CD4-positive, alpha-beta T cell treated with Interleukin-12 subunit alpha and Interleukin-12 subunit beta, for 1 hour (primary cell): ENCODE measurements at places on chromosomes 2 and 18.

- DNase-seq, result no peak
Measured at GRCh38 chr2:8260213-8260612, 421.6 kb upstream of the ID2 start.

GRCh38 chr2:189168856-189169499 is 10.6 kb downstream of the COL5A2 start:
- no peak for DNase-seq

DNA sequence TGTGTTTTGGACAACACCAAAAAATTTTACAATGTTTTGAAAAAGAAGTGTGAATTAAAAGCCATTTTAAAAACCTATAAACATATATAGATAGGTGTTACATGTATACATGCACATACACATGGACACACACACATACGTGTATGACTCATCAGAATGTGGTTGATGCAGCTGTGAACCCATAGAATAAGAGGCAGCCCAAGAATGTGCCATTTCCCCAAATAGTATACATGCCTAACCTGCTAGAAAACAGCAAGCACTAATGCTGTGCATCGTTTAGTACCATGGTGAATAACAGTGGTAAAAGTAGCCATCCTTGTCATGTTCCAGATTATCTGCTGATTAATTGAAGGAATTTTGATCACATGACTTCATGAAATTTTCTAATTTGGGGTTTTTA is 149.0 kb downstream of the DSEL start:
- no peak for DNase-seq

DNA sequence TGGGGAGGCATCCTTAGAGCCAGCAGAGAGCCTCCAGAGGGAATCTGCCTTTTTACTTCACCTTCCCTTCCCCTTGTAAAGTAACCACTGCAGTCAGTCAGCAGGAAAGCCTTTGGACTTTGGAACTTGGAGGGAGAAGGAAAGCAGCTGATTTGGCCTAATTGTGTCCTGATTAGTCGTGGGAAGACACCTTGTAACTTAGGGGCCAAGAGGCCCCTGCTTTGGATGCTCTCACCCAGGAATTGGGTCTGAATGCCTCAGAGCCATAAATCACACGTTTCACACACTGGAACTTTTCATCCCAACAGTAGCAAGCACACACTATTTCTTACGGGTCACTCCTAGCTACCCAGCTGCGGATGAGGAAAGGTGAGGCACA is 81.0 kb upstream of the PPM1B start:
- no peak for DNase-seq

DNA sequence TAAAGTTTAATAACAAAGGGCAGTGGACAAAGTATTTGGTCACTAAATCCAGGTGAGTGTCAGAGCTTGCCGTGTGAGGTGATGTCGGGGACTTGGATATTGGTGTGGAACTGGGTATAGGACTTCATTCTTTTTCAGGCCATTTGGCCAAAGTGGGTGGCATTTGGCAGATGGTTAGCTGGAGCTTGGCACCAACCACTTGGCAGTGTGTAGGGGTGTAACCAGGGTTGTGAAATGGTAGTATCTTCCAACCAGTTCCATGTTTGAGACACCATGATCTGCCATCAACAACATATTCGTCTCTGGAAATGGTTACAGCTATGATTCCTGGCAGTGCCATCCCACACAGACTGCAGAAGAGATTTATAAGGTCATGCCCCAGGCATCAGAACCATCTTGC is 113.9 kb downstream of the CCDC85A start:
- DNase-seq, result no peak

- no peak for DNase-seq
Measured at GRCh38 chr2:102737431-102737830, 24.4 kb upstream of the TMEM182 start.

GRCh38 chr2:199216253-199216652 is 241.5 kb downstream of the SATB2 start:
- DNase-seq, result no peak

- no peak for DNase-seq
Measured at GRCh38 chr2:210667711-210668110, 111.3 kb downstream of the CPS1 start.

GRCh38 chr2:72754628-72755320 is 71.1 kb downstream of the EXOC6B start:
- DNase-seq, result no peak

DNA sequence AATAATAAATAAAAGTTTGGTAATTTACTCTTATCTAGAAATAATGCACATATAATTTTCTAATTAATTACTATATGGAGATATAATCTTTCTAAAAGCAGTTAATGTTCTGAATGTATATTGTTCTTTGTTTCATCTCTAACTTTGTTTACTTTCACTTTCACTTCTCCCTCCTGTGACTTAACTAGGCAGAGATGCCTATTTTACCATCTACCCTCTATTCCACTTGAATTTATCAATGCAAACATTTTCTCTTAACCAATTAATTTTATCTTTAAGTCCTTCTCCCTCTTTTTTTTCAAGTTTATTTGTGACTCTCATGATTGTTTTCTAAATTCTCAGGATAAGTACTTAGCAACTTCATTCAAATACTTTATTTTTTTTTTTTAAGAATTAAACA is 55.1 kb upstream of the IL1RL1 start:
- DNase-seq, result no peak

DNA sequence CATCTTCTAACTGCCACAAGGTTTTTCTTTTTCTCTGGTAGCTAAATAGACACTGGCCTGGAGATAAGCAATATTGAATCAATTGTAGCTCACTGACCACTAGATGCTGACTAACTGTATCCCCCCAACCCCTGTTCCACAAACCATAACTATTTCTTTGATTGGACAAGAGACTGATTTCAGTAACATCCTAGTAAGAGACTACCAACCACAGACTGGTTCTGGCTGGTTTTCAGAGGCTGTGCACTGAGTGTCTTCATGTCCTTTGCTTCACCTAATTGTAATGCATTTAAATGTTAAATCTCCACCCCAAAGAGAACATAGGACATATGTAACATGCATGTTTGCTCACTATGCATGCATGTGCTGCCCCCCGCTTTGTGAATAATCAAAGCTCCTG is 3.2 kb upstream of the AAK1 start:
- DNase-seq, result no peak

- no peak for DNase-seq
Measured at GRCh38 chr2:99420031-99420430, 69.8 kb downstream of the REV1 start.

DNA sequence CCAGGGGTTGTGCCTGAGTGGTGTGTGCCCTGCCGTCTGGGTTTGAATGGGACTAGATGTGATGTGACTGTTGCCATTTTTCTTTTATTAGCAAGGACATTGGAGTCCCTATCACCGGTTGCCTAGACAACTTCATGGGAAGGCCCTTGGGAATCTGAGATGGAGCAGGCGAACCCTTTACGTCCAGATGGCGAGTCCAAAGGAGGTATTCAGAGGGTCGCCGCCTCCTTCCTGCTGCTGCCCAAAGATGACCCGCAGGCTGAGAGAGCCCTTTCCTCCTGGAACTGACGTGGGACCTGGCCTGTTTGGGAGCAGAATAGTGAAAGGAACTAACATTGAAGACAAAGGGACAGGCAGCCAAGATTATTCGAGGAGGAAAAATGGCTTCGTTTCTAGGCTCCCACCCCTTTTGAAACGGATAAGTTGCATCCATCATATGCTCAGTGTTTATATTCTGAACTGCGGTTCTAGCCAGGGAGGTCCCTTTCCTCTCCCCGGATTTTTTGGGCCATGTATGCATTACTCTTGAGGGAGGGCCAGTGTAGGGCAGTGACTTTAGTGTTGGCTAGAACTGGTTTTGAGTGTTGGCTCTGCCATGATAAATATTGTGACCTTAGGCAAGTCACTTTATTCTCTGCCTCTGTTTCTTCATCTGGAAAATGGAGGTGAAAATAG is 673 bp downstream of the CENPO start:
- no peak for DNase-seq

GRCh38 chr2:20448246-20448976 is 1.5 kb downstream of the RHOB start:
- no peak for DNase-seq

- no peak for DNase-seq
Measured at GRCh38 chr18:59459369-59460071, 100.5 kb upstream of the LMAN1 start.

DNA sequence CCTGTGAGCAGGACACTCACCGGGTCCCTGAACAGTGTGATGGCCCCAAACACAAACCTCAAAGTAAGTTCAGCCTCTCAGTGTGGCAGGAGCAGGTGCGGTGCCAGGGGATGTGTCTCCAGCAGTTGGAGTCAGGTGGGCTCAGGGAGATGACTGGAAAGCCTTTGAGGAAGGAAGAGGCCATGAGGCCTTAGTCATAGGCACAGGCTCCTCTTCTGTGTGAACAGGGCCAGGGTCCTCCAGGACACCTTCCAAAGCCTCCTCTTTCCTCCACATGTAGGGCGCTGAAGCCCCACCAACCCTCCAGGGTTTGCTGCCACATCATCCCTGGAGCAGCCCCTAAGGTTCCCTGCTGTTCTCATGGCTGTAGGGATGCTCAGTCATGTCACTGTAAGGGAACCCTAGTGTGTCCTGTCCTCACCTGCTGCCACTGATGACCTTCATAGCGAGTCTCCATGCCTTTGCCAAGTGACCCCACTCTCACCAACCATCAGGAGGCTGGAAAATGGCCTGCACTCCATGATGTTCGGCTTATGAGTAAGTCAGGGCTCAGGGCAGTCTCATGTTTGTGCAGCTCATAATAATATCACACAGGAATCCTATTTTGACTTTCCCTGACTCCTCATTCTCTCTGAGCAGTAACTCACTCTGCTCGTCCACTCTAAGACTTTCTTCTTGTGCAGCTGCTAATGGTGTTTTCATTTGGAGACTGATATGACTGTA is 1152.9 kb downstream of the RPIA start:
- no peak for DNase-seq

DNA sequence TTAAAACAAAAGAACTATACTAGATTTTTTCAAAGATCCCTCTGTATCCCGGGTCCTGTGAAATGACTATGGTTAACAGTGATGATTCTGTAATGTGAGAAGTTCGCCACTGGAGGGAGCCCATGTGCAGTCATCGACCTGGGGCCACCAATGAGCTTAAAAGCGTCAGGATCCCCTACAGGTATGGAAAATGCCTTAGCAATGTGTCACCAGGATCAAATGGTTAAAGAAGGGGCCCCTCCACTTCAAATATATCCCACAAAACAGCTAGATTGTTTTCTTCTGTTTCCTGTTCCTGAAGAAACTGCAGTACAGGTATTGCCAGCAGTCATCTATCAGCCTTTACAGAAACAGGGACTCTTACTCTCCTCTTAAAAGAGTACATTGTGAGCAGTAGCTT is 15.3 kb downstream of the CHRNA1 start:
- DNase-seq, result peak; percentile 76

GRCh38 chr2:120481446-120482194 is 135.7 kb downstream of the INHBB start:
- DNase-seq, result no peak

DNA sequence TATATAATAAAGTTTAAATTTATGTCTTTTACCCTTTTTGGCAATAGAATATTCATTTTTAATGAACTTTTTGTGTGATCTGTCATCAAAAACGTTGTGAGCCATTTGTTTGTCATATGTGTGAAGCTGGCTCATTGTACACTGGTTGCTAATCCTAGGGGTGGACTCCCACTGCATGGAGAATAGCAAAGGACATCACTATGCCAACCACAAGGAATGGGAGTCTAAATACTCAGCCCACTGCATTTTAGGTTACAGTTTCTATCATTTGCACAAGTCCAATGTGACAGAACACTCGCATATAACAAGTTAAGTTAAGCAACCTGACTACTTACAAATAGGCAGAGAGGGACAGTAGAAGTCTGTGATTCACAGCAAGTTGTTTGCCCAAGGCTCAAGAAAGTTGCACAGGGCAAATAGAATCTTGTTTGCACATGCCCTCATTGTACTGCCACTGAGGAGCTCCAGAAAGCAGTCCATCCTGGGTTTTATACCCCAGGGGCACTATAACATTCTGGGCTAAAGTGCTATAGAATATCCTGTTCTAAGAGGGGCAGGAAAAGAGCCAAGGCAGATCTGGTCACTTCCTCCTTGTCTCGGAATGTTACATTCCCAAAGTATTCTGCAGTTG is 545.9 kb upstream of the GCFC2 start:
- no peak for DNase-seq

- no peak for DNase-seq
Measured at GRCh38 chr18:23857164-23857552, 157.4 kb upstream of the TTC39C start.

DNA sequence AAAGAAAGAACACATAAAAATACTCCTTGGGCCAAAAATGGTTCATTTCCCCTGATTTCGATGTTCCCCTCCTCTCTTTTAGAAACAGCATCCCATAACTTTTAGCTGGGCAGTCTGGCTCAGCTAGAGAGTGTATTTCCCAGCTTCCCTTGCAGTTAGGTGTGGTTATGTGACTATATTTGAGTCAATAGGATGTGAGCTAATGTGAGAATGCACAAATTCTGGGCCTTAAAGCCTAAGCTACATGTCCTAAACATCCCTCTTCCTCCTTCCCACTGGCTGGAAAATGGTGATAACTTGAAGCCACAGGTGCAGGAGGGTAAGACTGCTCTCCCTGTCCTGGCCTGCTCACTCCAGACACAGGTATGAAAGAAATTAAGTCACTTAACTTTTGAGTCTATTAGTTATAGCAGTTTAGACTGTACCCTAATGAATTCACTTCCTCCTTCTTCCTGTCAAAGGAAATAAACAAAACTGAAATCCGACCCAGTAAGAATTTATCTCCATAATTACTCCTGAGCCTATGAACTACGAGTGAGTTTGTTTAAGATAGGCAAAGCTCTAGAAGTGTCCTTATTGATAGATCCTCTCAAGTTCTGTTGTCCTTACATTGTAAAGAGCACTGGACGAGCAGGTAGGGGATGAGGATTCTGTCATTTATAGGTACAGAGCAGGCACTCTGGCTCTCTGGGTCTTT is 177.6 kb downstream of the MTX2 start:
- DNase-seq, result no peak

DNA sequence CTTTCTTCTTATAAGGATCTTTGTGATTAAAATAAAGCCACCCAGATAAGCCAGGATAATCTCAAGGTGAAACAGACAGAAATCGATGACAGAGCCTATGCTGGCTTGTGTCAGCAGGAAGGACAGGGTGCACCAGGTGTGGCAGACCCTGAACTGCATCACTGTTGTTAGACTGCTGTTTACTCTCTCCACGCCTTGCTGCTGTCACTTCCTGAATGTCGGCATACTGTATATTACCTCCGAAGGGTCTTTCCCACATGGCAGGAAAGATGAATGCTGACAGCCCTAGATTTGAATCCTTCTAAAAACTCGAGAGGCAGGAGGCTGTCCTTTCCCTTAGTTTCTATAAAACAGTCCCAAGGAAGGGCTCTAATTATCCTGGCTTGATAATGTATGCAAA is 18.9 kb upstream of the TMEM163 start:
- no peak for DNase-seq
